ENCODE measurements at places on chromosomes 3 and 15.

GRCh38 chr15:73897441-73898261 is 24.3 kb downstream of the TBC1D21 start:
- peak; percentile 76 for DNase-seq

DNA sequence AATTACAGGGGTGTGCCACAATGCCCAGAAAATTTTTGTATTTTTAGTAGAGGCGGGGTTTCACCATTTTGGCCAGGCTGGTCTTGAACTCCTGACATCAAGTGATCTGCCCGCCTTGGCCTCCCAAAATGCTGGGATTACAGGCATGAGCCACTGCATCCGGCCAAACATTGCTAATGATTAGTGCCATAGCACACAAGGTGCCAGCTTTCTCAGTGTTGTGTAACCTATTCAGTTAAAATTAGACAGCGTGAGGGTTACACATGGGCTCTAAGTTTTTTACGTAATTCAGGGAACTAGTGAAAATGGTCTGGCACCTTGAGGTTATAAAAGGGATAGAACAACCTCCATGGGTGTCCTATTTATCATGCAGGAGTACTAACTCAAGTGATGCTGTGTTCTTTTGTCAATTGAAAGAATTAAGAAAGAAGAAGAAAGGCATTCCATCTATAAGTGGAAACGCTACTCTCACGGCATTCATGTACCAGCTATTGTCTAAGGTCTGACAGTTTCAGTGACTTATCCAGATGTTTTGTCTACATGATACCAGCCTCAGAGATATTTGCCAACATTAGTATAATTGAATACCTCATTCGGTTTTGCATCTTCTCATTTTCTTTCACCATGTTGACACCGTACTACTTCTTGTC is 84.7 kb downstream of the EOMES start:
- peak; percentile 11 for DNase-seq

GRCh38 chr3:187738071-187738330 is 7.3 kb downstream of the BCL6 start:
- no peak for DNase-seq

- no peak for DNase-seq
Observed at GRCh38 chr3:124383051-124383450, 347.2 kb upstream of the UMPS start.

DNA sequence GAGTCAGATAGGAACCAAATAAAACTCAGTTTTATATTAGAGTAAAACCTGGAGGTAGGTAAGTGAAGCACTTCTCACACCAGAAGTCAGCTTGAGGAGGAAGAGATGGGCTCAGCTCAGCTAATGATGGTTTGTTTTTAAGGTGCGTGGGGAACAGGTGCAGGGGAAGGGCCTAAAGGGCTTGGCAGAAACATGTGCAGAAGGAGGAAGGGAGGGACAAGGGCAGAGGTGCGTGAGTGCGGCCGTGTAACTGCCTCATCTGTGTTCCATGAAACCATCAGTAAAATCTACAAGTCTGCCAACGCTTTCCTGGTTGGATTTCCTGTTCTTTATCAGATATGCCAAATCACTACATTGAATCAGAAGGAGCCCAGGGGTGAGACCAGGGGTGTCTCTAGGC is 19.9 kb downstream of the FYCO1 start:
- DNase-seq: peak; percentile 20
